ENCODE measurements at places on chromosomes 16 and 17. TPM values are rescaled to one million over a fixed set of nuclear protein-coding genes. Genes with fewer than 3 reads are reported as not detected.

Gene EPX
- not detected for total RNA-seq

Gene LRRC37A2
- total RNA-seq = 2.6 TPM

Gene SNAI3
- 0.23 TPM for total RNA-seq

Gene BAIAP3
- total RNA-seq = 1.3 TPM

Gene CCL11
- not detected for total RNA-seq

Gene LPO
- total RNA-seq = 0.07 TPM

Gene CYGB
- total RNA-seq = 24.4 TPM
